ENCODE measurements at places on chromosomes 6 and 20.

DNA sequence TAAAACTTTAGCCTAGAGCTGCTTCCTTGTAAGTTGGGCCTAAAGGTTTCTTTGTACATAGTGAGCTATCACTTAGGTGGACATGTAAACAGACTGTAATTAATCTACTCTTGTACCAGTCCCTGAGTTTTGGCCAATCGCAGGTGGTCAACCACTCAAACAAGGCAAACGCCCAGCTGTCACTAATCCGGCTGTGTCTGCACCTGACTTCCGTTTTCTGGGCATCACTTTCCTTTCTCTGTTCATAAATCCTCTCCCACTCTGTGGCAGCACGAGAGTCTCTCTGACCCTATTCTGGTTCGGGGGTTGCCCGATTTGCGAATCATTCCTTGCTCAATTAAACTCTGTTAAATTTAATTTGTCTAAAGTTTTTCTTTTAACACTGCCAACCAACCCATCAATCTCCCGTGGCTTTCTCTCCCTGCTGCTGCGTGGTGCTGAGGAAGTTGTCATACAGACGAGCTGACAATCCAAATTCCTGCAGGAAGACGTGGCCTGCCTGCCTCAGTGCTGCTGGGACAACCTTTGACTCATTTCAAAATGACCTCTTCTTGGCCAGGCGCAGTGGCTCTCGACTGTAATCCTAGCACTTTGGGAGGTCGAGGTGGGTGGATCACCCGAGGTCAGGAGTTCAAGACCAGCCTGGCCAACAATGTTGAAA, 206.3 kb downstream of the QKI start:
- DNase-seq: no peak

DNA sequence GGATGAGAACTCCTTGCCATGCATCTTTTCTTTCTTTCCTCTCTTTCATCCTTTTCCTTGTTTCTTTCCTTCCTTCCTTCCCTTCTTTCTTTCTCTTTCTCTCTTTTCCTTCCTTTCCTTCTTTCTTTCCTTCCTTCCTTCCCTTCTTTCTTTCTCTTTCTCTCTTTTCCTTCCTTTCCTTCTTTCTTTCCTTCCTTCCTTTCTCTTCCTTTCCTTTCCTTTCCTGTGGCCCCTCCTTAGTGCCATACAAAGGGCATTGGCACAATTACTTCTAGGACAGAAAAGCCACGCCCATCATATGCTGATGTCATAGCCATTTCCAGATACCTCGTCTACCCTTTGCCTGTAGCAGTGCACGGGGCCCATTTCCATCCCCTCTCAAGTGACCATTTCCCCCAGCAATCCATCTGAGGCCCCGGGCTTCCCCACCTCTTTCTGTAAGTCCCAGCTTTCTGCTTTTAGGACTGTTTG, 2.2 kb upstream of the CENPB start:
- no peak for DNase-seq

DNA sequence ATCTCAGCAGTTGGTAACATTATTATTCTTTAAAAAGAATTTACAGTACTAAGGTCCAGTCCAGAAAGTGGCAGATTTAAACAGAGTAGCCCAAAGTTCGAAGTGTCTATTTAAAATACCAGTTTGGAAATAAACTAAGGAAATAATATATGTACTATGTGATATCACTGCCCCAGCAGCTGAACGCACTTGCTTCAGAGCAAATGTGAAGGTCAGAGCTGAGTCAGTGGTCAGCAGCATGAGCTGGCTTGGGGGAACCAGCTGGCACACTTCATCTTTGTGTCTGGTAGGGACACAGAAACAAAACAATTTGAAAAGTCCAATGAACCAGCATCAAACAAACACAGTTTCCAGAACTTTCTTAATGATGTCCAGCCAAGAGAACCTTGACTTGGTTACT, 15.4 kb downstream of the TMEM14B start:
- no peak for DNase-seq

DNA sequence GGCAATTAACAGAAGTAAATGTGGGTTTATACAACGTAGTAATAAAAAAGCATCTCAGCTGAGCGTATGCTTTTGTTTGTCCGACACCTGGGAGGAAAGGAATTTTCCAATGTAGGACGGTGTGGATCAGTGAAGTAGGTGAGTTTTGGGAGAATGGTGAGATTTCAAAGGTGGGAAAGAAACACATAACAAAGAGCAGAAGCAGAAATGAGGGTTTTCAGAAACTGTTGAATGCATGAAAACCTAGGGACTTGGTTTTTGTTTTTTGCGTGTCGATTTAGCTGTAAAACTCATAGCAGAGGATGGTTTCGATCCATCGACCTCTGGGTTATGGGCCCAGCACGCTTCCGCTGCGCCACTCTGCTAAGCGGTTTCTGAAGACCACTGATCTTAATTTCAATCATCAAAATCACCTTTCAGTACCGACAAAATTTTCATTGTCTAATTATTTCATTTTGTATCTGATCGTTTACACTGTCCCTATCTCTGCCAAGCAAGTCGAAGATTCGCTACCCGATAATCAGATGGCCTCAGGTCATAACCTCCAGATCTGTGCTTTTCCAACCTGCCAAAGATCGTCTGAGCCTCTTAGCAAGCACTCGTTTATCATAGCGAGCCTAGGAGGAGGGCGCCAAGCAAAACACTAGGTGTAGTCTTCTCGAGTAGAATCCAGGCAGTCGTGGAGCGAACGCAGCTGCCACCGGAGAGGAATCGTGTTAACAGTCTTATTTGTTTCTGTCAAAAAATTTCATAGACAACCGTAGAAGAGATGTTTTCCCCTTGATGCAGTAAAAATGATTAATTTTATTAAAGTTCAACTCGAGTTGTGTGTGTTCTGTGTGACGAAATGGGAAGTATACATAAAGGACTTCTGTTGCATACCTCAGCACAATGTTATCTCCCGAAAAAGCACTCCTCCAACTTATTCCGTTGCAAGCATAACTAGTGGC, 20.9 kb upstream of the POM121L2 start:
- peak; percentile 41 for DNase-seq

DNA sequence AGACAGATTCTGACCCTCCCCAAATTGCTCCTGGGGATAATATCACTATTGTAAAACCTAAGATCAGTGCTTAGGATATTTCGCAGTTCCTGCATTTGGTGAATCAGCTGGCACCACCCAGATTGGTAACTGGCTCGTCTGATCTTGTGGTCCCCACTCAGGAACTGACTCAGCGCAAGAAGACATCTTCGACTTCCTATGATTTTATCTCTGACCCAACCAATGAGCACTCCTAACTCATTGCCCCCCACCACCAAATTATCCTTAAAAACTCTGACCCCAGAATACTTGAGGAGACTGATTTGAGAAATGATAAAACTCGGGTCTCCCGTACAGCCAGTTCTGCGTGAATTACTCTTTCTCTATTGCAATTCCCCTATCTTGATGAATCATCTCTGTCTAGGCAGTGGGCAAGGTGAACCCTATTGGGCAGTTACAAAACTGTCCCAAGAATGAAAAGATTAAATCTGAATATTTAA, 55.7 kb upstream of the PRND start:
- no peak for DNase-seq

- DNase-seq: no peak
Observed at GRCh38 chr6:46270336-46270735, 99.6 kb upstream of the ENPP5 start.

DNA sequence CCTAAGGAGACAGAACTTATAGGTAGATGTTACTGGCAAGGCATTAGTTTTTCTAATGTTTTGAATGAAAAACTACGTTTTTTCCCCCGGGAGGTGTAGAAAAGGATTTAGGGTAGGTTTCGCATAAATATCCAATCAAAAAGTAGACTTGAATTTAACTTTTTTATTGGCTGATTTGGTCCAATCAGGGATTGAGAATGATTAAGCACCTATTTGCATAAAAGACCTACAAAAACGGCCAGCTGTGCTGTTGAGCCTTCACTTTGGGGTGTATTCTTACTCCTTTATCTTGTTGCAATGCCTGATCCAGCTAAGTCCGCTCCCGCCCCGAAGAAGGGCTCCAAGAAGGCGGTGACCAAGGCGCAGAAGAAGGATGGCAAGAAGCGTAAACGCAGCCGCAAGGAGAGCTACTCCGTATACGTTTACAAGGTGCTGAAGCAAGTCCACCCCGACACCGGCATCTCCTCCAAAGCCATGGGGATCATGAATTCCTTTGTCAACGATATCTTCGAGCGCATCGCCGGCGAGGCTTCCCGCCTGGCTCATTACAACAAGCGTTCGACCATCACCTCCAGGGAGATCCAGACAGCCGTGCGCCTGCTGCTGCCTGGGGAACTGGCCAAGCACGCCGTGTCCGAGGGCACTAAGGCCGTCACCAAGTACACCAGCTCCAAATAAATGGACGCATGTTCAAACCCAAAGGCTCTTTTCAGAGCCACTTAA, 113.5 kb upstream of the BTN3A2 start:
- DNase-seq: no peak

DNA sequence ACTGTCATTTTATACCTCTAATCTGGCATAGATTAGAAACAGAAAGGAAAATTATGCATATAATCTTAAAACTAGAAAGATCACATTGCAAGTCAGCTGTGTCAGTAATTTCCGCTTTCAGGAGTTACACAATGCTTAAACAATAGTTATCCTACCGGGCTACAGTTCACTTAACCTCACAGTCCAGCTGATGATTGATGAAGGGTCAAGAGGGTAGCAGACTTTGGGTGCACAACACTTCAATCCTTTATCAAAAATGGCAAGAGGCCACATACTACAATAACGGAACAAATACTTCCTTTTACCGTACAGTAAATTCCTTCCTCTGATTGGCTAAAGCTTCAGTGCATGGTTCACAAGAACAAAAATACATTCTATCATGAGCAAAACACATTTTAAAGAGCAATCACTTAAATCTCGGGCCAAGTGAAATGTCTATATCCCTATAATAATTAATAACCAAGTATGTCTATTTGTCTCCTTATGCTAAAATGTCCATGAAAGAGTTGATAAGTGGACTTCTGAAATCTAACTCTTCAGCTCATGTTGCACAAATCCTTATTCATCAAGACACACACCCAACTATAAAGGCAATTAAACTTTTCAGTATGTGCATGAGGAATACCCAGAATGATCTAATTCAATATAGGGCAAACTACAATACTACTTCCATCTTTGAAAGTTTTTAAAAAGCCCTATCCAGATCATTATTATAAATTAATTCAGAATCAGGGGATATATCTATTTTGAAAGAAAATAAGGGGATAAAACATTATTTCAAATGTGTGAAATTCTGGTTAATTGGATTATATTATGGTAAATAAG, 76.8 kb downstream of the HIVEP2 start:
- no peak for DNase-seq

GRCh38 chr6:22062807-22063408, 233.9 kb downstream of the PRL start:
- no peak for DNase-seq

DNA sequence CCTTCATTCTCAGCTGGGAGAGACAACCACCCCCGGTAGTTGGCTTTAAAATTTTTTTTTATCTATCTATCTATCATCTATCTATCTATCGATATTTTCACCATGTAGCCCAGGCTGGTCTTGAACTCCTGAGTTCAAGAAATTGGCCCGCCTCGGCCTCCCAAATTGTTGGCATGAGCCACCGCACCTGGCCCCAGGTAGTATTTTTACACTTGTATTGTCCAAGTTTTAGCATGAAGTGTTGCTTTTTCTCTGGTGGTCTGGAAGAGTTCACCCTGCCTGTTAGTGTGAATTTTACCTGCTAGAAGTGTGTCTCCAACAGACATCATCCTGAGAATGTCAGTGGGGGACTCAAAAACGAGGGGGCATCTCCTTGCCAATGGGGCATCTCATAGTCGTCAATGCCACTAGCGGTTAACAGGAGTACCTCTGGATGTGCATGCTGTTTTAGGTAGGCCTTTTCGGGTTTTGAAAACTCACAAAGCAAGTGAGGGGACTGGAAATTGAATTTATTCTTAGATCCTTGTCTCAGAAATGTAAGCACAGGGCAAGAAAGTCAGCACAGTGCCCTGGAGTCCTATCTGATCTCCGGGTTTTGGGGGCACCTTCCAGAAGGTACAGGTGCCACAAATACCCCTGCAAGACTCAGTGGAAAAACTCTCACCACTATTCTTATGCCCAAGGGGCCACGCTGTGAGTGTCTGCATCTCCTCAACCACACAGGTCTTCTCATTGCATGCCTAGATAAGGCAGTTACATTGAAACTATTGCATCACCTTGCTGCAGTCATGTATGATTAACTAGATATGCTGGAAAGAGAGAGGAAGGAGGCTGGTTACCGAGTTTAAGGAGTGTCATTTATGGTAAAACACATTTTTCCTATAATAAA, 37.1 kb downstream of the TNFAIP3 start:
- DNase-seq: no peak

DNA sequence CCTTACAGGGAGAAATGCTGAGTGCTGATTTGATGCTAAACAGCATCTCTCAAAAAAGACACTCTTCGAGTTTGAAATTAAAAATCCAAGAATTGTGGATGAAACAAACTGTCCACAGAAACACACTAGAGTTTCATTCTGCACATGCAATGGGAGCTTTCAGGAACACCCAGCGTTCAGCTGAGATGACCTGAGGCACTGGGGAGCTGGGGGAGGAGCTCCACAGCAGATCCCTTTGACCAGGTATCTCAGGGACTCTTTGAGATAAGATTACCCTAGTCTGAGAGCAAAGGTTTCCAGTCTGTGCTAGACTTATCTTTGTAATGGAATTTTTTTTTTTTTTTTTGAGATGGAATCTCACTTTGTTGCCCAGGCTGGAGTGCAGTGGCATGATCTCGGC, 70.8 kb upstream of the AGPAT4 start:
- no peak for DNase-seq

DNA sequence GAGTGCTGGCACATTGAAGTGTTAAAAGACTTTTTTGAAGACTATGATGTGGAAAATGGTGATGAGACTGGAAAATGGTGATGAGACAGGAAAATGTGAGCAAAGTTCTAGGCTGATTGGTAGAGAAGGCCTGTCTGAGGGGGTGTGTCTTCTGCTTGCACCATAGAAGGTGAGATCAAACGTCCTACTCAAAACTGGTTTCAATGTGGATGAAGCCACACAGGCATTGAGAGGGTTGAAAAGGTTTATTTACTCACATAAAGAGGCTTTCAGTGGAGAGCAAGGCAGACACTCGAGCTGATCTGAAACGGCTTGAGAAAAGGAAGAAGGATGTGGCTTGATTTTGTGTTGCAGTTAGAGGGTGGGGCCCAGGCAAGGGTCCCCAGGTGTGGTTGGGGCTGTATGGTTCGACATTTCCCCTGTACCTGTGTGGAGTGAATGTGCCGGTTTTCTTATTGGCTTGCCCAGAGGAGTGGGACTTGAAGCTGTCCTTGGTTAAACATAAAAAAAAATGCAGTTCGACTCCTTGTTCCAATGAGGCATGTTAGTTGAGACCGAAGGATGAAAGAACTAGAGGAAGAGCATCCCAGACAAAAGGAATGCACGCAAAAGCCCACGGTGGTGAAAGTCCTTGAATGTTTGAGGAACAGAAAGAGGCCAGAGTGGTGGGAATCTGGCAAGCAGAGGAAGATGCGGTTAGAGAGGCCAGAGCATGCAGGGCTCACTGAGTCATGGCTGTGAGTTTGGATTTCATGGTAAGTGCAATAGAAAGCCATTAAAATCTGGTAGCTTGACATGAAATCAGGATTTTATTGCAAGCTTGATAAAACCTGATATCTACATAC, 172.3 kb downstream of the EPM2A start:
- DNase-seq: no peak

- DNase-seq: no peak
Observed at GRCh38 chr6:37050045-37050853, 44.8 kb downstream of the FGD2 start.

- DNase-seq: no peak
Observed at GRCh38 chr6:110476046-110476849, at the start of gene SLC22A16. Gene SLC22A16 (minus strand): TSS chr6:110476613. CDS start chr6:110476574, 39 bp downstream.

Data from NCI-H1694 treated with DMSO at 0.1 percent for 48 hours (cell line).